M059J (cell line): ENCODE measurements at places on chromosomes 16 and 17.

GRCh38 chr17:13650096-13650675 lies 48.5 kb upstream of the HS3ST3A1 start:
- peak; percentile 25 for DNase-seq

GRCh38 chr17:50972577-50972976 lies 106.4 kb upstream of the TOB1 start:
- no peak for DNase-seq

- no peak for DNase-seq
Observed at GRCh38 chr17:42591411-42591810, 13.9 kb upstream of the PSMC3IP start.

GRCh38 chr16:76756951-76757350 lies 434.0 kb upstream of the MON1B start:
- DNase-seq, result no peak

DNA sequence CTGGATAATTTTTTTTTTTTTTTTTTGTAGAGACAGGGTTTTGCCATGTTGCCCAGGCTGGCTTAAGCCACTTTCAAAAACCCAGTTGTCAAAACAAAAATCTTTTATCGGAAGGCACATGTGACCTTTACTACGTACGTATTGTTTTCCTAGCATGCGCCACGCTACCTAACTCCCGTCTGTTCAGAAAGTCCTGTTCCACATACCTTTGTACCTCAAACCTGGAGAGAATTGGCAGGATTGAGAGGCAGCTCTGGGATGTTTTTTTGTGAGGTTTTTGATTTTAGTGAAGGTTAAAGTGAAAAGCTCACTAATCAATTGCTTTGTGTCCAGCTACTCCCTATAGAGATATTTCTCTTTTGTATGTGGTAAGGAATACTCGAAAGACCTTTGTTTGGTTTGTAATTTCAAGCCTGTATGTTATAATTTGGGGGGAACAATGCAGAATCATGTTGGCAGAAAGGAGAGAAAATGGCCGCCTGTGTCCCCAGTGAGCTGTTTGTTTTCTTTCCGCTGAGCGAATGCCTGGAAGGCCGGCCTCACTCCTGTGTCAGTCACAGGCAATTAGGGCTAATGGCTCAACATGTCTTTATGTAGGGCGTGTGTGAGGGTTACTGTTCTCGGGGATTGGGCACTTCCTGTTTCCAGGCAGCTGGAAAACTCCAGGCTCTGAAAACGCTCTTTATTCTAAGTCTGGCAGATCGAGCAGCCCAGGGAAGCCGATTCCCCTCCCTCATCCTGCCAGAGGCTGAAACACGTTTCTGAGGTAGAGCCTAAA lies 60.8 kb upstream of the CLEC18A start:
- peak; percentile 7 for DNase-seq

DNA sequence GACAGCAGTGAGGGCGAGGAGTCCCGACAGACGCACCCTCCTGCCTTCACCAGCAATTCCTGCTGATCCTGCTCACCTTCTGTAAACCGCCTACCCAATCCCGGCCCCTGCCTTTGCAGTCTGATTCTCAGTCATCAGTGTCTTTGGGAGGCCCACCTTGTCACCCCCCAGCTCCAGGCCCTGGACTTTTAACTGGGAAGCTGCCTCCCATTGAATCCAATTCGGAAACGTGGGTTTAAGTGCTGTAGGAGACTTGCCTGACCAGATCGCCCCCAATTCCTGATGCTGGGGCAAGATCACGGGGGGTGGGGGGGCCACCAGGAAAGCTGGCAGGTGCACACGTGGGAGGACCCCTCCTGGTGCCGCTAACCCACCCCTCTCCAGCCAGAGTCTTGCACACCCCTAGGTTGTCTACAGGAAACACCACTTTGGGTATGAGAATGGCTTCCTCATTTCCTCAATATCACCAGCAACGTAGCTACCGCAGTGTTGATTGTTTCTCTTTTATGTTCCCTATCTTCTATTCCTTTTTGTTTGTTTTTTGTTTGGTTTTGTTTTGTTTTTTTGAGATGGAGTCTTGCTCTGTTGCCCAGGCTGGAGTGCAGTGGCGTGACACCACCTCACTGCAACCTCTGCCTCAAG lies 46.6 kb upstream of the CMIP start:
- no peak for DNase-seq
